Right ventricle myocardium inferior (tissue), 1 donor: ENCODE measurements at places on chromosomes 13 and 19.

DNA sequence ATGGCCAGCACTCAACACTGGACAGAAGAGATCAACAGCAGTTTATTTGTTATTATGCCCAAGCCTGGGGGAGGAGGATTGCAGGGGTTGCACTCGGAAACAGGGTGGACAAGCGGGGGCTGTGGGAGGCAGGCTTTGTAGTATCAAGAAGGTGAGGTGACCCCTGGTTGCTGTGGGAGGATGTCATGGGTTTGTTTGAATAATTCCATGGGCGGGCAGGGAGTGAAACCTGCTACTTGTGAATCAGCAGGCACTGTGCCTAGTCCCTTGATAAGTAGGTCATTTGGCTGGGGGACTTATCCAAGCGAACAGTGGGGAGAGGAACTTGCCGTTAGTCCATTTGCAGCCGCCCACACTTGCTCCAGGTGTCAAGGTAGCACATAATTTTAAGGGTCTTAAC is 84.4 kb upstream of the KCTD15 start:
- no peak for DNase-seq

DNA sequence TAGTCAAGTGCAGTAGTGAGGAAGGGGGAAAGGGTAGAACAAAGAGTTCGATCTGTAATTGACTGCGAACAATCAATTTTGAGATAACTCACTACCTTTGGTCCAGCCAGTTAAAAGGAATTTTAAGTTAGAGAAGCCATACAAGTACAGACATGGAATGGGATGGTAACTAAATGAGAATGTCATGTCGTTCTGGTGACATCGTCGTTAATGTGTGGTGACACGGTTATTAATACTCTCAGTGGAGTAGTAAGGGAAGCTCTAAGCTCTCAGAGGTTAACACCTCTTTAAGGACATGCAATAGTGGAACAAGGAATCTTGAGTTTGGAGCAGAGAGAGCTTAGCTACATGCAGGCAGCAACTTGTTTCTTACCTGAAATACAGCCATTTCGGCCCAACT is 154.9 kb upstream of the KLF12 start:
- no peak for DNase-seq

DNA sequence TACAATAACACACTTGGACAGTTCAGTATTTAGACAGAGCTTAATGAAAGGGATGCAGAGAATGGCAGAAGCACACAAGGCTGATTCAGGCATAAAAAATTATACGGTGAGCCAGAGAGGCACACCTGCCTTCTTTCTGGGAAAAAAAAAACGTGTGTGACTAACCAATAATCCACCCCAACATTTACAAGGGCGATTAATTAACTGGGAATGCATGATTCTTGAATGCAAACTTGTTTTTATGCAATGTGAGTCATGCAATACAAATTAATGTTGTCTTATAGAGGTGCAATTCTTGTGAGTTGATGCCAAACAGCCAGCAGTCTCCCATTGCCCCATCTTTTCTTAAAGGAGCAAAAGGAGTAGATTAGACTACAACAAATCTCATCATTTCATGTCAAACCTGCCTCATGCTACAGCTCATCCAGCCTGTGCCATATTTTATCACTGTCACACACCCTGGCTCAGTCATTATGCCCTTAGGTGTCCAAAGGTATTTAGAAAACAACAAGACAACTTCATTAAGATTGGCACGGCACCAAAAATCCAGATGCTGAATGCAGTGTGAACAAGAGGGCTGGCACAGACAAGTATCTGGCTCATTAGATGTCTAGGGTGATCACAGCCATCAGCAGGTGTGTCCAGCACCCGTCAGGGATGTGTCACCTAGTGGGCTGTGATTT is 721.1 kb downstream of the EFNB2 start:
- no peak for DNase-seq

- DNase-seq, result no peak
Observed at GRCh38 chr19:40191836-40192646, 815 bp downstream of the MAP3K10 start.

DNA sequence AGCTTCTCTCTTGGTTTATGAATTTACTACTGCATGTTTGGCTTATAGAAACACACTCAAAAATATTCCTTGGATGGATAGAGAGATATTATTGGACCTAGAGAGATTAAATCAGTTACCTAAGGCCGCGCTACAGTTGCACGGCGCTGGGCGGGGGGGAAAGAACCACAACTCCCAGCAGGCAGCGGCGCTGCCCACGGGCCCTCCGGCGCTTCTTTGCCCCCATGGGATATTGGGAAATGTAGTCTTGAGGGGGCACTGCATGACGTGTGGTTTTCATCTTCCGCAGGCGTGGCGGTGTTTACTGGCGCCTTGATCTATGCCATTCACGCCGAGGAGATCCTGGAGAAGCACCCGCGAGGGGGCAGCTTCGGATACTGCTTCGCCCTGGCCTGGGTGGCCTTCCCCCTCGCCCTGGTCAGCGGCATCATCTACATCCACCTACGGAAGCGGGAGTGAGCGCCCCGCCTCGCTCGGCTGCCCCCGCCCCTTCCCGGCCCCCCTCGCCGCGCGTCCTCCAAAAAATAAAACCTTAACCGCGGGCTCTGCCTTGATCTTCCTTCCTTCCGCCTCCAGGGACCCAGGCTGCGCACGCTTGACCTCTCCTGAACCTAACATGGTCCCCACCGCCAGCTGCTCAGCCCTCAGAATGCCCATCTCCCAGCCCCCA is 4.8 kb downstream of the EMP3 start:
- DNase-seq, result peak; percentile 77

- DNase-seq, result no peak
Observed at GRCh38 chr19:40056505-40056904, 474 bp upstream of the ZNF780B start.

DNA sequence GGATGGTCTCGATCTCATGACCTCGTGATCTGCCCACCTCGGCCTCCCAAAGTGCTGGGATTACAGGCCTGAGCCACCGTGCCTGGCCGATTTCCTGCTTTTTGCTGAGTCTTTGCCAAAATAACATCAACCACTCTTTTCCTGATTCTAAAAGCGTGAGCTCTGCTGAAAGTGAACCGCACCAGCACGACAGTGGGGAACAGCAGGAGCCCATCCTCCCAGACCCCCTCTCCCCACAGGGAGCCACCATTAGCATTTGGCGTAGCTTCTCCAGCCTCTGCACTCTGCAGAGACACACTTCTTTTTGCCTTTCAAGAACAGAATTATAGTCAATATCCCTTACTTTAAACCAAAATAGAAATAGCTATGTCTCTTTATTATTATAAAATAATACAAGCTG is 41.3 kb downstream of the MYH14 start:
- no peak for DNase-seq

DNA sequence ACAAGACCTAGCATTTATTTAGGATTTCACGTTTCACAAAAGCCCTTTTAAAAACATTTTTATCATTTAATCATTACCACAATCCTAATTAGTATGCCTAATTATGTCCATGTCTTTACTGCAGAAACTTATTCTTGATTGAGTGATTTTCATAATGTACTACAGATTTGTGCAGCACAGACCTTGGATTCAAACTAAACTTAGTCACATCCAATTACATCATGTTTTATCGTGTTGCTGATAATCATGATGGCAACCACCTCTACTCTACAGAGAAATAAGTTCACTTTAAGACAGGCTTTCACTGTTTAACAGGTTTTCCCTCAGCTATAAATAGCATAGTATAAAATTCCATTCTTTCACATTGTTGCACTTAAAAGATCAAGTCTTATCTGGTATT is 240.9 kb upstream of the RFC3 start:
- DNase-seq, result no peak
